ENCODE measurements at places on chromosomes 13 and 19.

GRCh38 chr13:28575200-28575599 is 80.3 kb upstream of the FLT1 start:
- no peak for DNase-seq

DNA sequence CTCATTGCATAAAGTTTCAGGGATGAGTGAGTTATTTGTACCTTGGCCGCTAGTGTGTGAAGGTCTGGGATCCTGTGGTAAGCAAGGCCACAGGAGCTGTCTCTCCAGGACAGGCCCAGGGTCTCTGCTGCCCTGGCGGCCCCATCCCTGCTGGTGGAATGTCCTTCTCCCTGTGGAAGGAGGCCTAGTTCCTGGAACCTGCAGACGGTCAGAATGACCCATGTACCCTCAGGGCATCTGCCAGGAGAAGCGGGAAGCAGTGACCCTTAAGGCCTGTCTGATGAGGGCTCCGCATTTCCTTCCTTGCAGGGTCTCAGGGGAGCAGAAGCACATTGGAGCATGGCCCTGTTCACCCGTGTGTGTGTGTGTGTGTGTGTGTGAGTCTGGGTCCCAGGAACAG is 32.1 kb upstream of the SOX1 start:
- DNase-seq, result no peak

GRCh38 chr13:95060014-95060519 is 241.2 kb downstream of the ABCC4 start:
- no peak for DNase-seq

DNA sequence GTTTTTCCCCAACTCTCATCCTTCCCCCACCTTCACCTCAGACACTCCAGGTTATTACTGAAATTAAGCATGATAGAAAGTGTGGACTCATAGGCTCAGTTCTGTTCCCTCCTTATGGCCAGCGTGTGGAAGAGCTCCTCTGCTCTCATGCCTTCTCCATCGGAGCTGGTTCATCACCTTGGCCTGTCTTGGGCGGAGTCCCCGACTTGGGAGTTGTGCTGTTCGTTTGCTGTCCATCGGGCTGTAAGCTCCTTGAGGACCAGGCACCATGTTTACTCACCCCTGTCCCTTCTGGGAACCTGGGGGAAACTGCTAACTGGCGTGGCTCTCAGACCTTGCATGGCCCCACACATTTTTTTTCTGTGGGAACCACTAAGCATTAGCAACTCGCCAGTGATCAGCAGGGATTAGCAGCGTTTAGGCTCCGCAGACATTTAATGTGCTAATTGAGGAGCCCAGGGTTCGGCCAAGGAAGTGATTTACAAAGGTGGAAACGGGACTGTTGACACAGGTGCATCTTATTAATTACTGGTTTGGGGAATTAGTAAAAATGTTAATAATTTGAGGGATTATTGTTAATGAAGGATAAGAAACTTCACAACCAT is 123.8 kb downstream of the TM9SF2 start:
- no peak for DNase-seq

- DNase-seq, result no peak
These were observed 4.5 kb upstream of the SHISA7 start for GRCh38 chr19:55447421-55448174.

GRCh38 chr19:2536461-2536860 is 60.5 kb downstream of the GADD45B start:
- DNase-seq, result no peak

GRCh38 chr13:28606466-28606865 is 52.5 kb upstream of the POMP start:
- DNase-seq, result no peak

DNA sequence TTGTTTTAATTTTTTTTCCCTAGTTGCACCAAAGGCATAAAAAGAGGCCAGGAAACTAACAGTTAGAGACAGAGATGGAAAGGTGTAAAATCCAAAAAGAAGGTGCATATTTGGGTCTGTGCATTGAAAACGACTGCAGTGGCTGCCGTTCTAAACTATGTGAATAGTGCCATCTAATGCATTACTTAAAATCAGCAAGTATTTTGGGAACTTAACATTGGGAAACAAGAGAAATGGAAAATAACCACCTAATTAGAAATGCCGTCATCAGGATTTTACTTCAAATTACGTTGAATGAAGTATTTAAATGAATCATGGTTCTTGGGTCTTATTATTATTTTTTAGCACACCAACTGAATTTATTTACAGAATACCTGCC is 189.5 kb upstream of the MIR17HG start:
- no peak for DNase-seq

DNA sequence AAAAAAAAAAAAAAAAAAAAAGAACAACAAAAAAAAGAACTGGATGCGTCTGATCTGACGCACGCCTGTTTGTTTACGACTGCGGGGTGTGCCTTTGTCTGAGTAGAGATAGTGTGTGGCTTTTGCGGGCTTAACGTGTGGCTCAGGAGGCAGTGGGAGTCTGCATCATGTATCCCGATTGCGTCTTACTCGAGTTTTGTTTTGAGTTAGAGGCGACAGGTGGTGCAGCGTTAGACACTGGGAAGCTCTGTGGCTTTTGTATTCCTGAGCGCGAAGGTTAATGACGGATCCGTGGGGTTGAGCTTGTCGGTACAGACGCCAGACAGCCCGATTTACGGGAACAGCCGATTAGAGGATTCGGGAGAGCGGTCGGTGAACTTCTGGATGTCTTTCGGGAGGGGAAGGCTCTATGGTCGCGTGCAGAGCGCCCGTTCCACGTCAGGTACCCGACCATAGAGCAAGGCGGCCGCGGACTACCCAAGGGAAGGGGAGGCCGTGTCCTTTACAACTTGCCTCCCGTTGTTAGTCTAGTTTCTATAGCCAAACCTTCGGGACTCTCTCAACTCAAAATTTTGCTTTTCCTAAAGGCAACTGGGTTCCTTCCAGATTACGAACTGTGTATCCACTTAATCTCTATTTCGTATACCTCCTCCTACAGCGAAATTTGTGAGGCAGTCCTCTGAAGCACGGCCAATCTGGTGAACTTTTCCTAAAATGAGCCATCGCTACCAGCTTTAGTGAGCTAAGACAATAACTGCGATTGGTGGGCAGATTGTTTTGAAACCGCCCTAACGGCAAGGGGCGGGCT is 926 bp upstream of the HNRNPUL1 start:
- peak; percentile 47 for DNase-seq

GRCh38 chr19:15212711-15213110 is 11.9 kb upstream of the NOTCH3 start:
- no peak for DNase-seq

DNA sequence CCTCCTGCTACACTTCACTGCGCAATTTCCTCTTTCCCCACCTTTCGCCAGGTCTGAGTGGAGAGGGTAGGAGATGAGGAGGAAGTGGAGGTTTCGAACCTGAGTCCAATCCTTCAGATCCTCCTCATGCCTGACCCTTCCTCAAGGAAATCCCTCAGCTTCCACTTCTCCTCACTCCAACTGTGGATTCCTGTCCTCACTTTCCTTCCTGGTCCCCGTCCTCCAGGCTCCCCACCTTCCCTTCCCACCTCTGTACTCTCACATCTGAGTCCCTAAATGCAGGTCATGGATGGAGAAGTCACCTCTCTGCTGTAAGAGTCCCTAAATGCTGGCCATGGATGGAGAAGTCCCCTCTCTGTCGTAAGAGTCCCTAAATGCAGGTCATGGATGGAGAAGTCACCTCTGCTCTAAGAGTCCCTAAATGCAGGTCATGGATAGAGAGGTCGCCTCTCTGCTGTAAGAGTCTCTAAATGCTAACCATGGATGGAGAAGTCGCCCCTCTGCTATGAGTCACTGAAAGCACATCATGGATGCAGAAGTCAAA is 3.1 kb downstream of the TMEM86B start:
- DNase-seq, result no peak

DNA sequence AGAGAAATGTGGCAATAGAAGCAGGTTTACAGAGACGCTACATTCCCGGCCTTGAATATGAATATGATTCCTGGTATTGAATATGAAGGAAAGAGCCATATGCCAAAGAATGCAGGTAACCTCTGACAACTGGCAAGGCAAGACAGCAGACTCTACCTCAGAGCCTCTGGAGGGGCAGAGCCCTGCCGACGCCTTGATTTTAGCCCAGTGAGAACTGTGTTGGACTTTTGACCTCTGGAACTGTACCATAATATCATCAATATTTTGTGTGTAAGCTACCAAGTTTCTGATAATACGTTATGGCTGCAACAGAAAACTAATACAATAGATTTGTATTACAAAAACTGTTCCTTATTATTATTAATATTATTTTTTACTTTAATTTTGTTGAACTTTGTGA is 219.7 kb downstream of the FGF14 start:
- no peak for DNase-seq

DNA sequence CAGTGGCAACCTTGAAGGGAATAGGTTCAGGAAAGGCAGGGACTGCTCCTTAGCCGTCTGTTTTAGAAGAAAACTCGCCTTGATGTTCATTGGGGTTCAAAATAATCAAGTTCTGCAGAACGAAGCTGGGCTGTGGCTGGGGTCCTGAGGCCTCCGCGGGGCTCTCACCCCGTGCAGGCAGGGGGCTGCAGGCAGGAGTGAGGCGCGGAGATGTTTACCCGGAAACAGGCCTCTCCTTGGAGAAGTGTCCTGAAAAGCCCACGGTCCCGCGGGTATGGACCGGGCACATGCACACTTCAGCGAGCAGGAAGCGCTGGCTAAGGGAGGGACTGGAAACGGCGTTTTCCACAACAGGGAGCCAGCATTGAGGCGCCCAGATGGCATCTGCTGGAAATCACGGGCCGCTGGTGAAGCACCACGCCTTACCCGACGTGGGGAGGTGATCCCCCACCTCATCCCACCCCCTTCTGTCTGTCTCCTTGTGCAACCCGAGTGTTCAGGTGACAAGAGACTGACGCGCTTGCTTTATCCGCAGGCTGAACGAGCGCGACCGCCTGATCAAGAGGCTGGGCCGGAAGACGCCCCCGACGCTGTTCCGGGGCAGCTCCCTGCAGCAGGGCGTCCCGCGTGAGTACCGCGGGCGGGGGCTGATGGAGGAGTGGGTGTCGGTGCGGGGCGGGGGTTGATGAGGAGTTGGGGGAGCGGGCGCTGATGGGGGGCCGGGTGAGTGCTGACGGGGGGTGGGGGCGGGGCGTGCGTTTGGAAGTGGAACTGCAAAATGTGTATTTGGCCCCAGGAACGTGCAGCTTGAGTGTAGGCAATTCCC is 39.6 kb downstream of the SHISA2 start:
- peak; percentile 52 for DNase-seq

- DNase-seq, result no peak
These were observed 123.8 kb upstream of the PCDH9 start for GRCh38 chr13:67353941-67354340.

DNA sequence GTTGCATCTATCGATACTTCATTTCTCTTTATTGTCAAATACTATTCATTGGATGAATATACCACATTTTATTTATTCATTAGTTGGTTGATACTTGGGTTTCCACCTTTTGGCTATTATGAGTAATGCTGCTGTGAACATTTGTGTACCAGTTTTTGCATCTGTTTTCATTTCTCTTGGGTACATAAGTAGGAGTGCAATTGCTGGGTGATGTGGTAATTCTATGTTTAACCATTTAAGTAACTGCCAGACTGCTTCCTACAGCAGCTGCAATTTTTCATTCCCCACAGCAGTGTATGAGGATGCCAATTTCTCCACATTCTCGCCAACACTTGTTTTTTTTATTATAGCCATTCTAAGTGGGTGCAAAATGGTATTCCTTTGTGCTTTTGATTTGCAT is 2.6 kb downstream of the KCNJ14 start:
- DNase-seq, result no peak

DNA sequence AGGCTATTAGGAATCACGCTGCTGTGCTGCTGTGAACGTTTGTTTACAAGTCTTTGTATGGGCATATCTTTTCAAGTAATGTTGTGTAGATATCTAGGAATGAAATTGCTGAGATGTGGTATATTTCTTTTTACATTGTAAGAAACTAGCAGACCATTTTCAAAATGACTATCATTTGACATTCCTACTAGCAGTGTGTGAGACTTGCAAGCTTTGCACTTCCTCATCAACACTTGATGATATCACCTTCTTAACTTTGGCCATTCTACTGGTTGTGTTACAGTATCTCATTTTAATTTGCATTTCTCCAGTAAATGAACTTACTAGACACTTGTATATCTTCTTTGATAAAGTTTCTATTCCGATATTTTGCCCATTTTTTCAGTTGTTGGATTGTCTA is 12.1 kb downstream of the METTL21C start:
- no peak for DNase-seq

- DNase-seq, result no peak
These were observed 984 bp downstream of the SIX5 start for GRCh38 chr19:45767881-45768654.

- no peak for DNase-seq
These were observed 49.6 kb upstream of the MED4 start for GRCh38 chr13:48144413-48145035.

DNA sequence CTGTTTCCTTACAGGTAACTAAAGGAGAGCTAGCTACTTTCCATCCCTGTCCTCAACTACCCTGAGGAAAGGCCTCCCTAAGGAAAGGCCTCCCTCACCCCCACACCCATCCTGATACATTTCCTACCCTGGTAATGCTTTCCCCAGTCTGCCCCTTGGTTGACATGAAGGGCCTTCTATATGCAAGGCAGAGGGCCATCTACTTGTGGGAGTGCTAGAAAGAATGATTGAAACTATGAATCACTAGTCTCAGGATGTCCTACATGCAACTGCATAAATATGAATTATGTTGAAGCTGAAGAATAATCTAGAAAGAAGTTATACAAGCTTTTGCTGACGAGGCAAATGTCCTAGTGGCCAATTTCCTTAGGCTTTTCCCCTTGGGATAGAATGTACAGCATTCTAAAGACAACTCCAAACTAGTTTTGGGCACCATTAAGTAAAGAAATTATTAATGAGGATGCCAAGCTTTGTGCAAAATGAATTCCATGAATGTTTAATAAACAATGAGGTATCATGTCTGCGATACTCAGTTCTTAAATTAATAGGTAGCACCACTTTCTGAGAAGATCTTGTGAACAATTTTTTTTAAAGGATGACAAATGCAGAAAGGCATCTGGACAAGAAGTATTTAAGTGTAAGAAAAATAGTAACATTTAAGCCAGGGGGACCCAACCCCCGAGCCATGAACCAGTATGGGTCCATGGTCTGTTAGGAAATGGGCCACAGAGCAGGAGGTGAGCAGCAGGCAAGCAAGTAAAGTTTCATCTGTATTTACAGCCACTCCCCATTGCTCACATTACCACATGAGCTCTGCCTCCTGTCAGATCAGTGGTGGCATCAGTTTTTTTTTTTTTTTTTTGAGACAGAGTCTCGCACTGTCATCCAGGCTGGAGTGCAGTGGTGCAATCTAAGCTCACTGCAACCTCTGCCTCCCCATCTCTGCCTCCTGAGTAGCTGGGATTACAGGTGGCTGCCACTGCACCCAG is 223.0 kb downstream of the LHFPL6 start:
- no peak for DNase-seq

- no peak for DNase-seq
These were observed 154.4 kb downstream of the EFNB2 start for GRCh38 chr13:106381091-106381490.

GRCh38 chr19:37691881-37692504 is 27.6 kb downstream of the ZNF607 start:
- peak; percentile 57 for DNase-seq

GRCh38 chr13:100837631-100838030 is 163.0 kb upstream of the TMTC4 start:
- DNase-seq, result no peak
